Fibroblast of the aortic adventitia (primary cell): ENCODE measurements at places on chromosomes 1 and 21. TPM values are rescaled to one million over a fixed set of nuclear protein-coding genes. Genes with fewer than 3 reads are reported as not detected.

The MTMR11 gene
- 7.3 and 22.1 TPM in 2 replicates for total RNA-seq

The CMPK1 gene
- total RNA-seq = 87.8 and 138 TPM in 2 replicates

The ITLN1 gene
- 0.49 TPM in 1 of 2 replicates, not detected in the other for total RNA-seq

The C1QTNF12 gene
- 0.65 and 1.4 TPM in 2 replicates for total RNA-seq

The TMOD4 gene
- total RNA-seq = 0.54 TPM in 1 of 2 replicates, not detected in the other

The ITGB2 gene
- total RNA-seq = 0.09 TPM in 1 of 2 replicates, not detected in the other

The CHI3L1 gene
- 3.0 and 5.5 TPM in 2 replicates for total RNA-seq
